ENCODE measurements at places on chromosomes 16 and 17.

DNA sequence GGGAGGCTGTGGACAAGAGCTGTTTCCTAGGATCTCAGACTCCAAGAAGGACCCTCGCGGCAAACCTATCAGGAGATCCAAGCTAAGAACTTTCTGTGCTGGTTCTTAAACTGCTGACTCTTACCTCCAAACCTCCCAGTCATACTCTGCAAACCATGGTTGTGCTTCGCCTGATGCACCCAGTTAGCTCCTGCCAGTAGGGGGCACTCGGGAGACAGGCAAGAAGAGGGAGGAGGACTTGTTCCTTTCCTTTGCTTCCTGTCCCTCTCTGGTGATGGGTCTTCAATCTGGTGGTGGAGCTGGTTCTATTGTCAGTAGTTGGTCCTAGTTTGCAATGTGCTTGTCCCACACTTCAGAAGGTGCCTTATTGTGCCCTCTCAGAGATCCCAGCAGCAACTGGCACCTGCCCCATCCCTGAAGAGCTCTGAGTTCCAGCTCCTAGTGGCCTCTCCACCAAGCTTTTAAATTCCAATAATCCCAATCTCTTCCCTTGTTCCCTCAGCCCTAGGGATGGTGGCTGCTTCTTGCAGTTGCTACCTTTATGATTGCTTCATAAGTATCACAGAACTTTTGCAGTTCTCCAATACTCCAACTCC, 113.5 kb upstream of the RPL38 start:
- DNase-seq: no peak

DNA sequence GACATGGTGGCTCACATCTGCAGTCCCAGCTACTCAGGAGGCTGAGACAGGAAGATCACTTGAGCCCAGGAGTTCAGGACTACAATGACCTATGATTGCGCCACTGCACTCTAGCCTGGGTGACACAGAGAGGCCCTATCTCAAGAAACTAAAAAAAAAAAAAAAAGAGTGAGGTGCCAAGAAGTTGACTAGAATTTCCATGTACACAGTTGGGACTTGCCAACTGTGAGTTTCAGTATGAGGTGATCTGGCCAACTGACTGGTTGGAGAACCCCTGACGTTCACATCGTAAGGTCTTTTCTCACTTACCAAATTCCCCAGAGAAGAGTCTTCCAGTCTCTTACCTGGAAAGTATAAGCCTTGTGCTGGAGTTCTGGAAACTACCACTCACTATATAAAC, 3.1 kb upstream of the MED11 start:
- DNase-seq: no peak

- no peak for DNase-seq
These were observed 4.6 kb downstream of the COG7 start for GRCh38 chr16:23448392-23448791.

DNA sequence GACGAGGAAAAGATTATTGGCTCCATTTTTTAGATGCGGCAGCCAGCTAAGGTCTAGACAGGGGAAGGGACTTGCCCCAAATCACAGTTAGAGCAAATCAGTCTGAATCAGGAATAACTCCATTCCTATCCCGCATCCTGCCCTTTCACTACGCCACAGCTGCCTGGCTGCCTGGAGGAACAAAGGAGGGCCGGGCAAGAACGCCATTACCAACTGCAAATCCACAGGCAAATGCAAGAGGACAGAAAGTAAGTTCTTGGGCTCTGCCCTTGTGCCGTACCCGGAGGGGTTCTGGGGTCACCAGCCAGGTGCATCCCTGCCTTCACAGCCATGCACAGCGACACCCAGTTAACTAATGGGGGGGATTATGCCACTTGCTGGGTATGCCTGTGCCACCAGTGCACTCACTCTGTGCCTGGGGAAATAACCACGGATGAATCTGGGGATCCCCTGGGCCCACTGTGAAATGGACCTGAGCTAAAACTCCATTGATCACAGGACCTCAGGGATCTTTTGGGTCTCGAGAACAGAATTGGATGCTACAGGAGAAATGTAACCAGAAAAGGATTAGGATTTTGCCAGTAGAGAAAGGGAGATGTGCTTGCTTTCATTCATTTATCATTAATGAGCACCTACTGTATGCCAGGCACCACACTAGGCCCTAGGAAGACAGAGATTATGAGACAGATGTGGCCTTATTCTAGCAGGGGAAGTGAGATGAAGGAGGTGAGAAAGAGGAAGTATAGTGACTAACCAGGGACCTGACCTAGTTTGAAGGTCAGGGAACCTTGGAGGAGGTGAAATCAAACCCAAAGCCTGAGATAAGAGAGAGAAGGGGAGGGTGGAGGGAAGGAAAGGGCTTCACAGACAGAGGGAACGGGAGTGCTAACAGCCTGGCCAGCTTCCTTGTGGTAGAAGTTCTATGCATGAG, 17.7 kb downstream of the BCL7C start:
- no peak for DNase-seq

GRCh38 chr17:37050920-37051319, 102.2 kb downstream of the AATF start:
- DNase-seq: no peak

DNA sequence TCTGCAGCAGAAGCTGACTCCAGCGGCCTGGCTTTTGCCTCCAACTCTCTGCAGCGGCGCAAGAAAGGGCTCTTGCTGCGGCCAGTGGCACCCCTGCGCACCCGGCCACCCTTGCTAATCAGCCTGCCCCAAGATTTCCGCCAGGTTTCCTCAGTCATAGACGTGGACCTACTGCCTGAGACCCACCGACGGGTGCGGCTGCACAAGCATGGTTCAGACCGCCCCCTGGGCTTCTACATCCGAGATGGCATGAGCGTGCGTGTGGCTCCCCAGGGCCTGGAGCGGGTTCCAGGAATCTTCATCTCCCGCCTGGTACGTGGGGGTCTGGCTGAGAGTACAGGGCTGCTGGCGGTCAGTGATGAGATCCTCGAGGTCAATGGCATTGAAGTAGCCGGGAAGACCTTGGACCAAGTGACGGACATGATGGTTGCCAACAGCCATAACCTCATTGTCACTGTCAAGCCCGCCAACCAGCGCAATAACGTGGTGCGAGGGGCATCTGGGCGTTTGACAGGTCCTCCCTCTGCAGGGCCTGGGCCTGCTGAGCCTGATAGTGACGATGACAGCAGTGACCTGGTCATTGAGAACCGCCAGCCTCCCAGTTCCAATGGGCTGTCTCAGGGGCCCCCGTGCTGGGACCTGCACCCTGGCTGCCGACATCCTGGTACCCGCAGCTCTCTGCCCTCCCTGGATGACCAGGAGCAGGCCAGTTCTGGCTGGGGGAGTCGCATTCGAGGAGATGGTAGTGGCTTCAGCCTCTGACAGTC, 1.3 kb downstream of the PARD6A start:
- DNase-seq: no peak
